Dorsolateral prefrontal cortex (tissue), 122 donors: ENCODE measurements at places on chromosomes 1 and 21. TPM values are rescaled to one million over a fixed set of nuclear protein-coding genes. Genes with fewer than 3 reads are reported as not detected.

DNA sequence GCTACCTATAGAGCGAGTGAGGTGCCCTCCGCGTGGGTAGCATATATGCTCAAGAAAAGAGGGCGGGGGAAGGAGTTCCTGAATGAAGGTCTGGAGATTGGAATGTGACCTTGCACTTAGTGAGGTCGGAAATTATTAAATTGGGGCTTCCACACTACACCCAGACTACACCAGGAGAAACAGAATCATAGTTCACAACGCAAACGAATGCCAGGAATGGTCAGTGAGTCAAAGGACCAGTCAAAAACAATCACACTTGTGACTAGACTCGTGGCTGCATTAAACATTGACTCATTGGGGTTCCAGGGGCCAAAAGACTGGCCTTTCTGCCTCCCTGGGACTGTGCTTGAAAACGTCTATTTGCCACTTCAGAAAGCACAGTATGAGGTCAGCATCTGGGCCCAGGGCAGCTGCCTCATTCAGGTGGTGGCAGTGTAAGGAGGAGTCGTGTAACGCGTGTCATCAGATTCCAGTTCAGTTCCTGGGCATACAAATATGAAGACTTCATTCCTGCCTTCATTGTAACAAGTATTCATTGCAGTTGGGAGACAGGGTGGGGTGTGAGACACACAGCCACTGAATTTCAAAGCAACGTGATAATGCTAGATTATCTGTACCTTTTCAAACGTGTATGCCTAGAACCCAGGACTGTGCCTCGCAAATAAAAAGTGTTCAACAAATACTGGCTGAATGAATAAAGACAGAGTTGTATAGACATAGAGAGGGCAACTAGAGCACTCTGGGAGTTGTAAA, at the start of gene YOD1:
Gene YOD1, minus strand, starts transcription at position 18 of the 753 bp plus-strand sequence. CDS start 178 bp downstream, outside the sequence.
- DNase-seq, result no peak

DNA sequence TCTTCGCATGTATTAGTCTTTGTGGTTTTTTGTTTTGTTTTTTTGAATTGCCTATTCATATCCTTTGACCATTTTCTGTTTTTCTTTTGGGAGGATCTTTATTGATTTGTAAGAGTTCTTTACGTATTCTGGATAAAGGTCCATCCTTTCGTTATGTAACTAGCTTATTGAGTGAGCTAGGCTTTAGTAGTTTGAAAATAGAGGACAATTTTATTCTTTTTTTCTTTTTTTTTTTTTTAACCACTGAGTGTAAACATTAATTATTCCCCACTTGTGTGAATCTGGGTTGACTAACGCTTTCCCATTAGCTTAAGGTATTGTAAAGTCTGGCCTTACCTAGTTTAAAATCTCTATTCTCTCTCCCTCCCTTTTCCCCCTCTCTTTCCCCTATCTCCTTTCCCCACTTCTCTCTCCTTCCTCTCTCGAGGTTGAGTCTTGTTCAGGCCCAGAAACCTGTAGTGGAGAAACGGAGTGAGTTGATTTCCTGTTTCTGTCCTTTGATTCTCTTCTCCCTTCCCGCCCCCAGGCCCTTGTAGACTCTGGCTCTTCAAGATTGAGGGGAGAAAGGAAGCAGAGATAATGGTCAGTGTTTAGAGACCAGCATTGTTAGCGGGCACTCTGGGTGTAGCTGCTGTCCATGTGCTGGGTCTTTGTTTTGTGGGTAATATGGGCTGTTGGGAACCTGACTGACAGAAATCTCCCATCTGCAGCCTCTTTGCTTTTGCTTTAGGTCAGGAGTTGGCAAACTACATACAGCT, 1.5 kb downstream of the MORC3 start:
- DNase-seq, result no peak

- DNase-seq, result no peak
These were observed 17.3 kb downstream of the S1PR1 start for GRCh38 chr1:101253976-101254674.

SLAMF1 gene
- not detected for total RNA-seq

DNA sequence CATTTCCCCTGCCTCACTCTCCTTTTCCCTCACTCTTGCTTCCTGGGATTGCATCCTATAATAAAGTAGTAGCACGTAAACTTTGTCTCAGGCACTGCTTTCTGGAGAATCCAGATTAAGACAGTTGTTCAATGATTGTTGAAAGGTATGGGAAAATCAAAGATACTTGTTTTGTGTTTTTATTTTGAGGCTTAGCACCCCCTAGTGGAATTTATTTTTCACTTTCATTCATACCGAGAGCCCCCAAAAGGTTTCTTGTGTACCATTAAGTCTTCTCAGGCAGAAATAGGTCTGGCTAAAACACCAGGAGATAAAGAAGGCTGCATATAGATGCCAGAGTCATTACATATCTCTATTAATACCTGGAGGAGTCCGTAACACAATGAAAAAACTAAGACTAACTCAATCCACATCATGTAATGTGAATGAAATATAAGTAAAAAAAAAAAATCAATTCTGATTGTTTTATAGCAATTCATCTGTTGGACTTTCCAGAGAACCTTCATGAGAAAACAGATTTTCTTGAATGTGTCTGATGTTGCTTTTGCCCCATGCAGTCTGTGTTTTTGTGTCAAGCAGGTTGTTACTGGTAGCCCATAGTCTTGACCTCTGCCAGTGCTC, 103.5 kb downstream of the RPE65 start:
- DNase-seq, result no peak

KIAA0319L gene
- total RNA-seq, result 79.1 TPM

NDUFS5 gene
- total RNA-seq, result 129 TPM

ISG20L2 gene
- 27.9 TPM for total RNA-seq

DNA sequence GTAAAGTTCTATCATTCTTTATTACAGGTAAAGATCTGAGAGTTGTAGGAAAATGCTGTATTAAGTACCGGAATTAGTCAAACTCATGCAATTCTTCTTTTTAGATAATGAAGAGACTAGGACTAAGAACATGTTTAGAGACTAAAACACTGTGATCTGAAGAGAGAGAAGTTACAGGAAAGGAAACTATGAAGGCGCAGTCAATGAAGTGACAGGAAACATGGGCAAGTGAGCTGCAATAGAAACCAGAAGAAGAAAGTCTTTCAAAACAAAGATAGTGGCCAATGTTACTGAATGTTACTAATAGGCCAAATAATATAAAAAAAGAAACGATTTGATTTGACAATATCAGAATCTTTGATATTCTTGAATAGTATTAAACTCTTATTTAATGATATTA, 659.4 kb upstream of the RGS18 start:
- DNase-seq, result no peak

- no peak for DNase-seq
These were observed at the start of gene NTMT2 for GRCh38 chr1:170145770-170146676. TSS of gene NTMT2 (plus strand) at chr1:170145959. CDS start at chr1:170146108, 149 bp downstream.

- no peak for DNase-seq
These were observed 98.9 kb downstream of the DMRTB1 start for GRCh38 chr1:53557830-53558738.

SLC44A5 gene
- 9.0 TPM for total RNA-seq

TCHHL1 gene
- total RNA-seq, result not detected

DNA sequence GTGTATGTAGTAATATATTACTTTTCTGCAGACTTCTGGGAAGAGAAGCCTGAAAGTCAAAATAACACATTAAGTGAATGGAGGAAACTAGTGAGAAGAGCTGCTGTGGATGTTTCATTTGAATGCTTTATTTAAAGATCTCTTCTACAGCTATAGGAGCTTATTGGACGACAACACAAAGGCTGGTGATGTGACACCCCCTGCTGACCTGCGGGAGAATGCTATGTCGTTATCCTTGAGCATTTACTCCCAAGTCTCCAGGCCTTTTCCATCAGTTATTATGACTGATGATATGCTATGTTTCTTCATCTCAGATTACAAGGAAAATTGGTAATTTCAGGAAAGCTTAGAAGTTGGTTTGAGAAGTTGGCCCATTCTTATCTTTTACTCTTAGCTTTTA, 22.3 kb upstream of the PLA2G4A start:
- no peak for DNase-seq

- no peak for DNase-seq
These were observed 17.8 kb upstream of the PLA2G2E start for GRCh38 chr1:19941206-19941568.

CLCA1 gene
- not detected for total RNA-seq

- no peak for DNase-seq
These were observed 779 bp upstream of the DEGS1 start for GRCh38 chr1:224182057-224182865.

GRCh38 chr1:86487131-86487810, 18.5 kb downstream of the CLCA1 start:
- DNase-seq, result no peak

BTBD8 gene
- total RNA-seq, result 146 TPM

- no peak for DNase-seq
These were observed 391 bp upstream of the KIAA1614 start for GRCh38 chr1:180912211-180912800.

CRYBG2 gene
- not detected for total RNA-seq

GRCh38 chr21:36028127-36029069, 31.9 kb downstream of the SETD4 start:
- DNase-seq, result peak; percentile 75

SH2D1B gene
- total RNA-seq, result 2.2 TPM

CD1D gene
- 0.25 TPM for total RNA-seq

GRCh38 chr1:10283318-10283984, 73.1 kb downstream of the KIF1B start:
- DNase-seq, result no peak

- no peak for DNase-seq
These were observed 259.9 kb downstream of the FOXD2 start for GRCh38 chr1:47697616-47698335.

DNA sequence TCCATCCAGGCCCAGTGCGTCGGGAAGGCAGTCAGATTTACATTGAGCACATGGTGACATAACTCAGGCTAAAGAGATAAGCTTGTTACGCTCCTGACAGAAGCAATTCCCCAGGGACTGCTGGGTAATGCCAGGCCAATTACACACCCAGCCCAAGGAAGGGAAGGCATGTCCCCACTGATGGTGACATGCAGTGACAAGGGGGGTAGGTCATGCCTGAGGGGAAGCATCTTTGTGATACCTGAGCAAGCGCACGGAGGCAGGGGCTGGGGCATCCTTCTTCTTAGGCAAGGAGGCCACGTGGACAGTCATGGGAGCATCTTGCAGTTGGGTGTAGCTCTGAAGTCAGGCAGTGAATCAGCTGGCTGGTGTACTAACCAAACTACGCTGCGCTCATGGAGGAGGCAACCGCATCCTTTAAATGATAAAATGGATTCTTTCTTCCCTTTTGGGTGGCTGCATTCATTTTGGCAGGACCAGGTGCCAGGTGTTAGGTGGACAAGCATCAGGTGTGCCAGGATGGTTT, 39.6 kb upstream of the GRIK3 start:
- DNase-seq, result no peak

DNA sequence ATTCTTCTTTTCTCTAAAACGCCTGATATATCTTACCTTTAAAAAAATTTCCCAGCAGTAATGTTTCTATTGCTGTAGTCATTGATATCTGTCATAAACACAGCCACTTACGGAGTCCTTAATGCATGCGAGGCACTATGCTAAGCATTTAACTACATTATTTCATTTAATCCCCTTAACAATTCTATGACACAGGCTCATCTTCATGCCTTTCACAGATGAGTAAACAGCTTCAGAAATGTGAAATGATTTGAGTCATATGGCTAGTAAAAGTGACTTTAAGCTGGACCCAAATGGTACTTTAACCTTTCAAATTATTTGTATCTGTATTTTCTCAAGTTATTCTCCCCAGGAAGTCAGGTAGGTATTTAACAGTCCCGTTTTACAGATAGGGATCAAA, 125.1 kb upstream of the FGGY start:
- no peak for DNase-seq

FAM167B gene
- 5.1 TPM for total RNA-seq

FAM3B gene
- not detected for total RNA-seq

- DNase-seq, result no peak
These were observed 25.2 kb downstream of the LAMC1 start for GRCh38 chr1:183048087-183049085.

DNA sequence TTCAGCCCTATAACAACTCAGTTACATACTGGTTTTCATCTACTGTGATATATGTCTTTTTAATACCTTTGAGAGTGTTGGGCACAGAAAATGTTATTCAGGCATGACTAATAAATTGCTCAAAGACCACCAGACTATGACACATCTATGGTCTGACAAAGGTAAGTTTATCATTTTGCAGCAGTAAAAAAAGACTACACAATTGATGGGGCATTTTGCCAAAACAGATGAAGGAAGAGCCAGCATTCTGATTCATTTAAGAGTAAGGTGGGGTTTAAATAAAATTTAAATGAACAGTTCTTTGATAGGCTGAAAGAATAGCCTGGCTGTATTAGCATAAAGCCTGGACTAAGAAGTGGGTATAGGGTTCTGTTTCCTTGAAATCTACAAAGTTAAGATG, 8.8 kb upstream of the RNPC3 start:
- no peak for DNase-seq

DNA sequence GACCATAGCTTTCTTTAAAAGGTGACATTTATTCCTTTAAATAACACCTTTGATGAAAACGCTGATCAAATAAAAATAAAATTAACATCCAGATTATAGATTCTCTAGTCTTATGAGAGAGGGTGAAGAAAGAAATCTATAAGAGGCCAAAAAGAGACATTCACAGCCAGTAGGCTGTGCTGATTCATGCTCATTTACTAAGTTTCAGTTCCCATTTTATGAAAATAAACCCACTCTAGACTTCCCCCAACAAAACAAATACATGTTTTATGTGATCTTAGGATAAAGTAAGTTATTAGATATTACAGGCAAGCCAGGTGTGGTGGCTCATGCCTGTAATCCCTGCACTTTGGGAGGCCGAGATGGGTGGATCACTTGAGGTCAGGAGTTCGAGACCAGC, 21.1 kb downstream of the ESRRG start:
- DNase-seq, result no peak

- DNase-seq, result peak; percentile 89
These were observed 42.4 kb downstream of the CTNNBIP1 start for GRCh38 chr1:9867408-9868243.

PDE4B gene
- 91.7 TPM for total RNA-seq

- DNase-seq, result no peak
These were observed 242.2 kb downstream of the PTPRC start for GRCh38 chr1:198880818-198881597.

- no peak for DNase-seq
These were observed 183.8 kb downstream of the DHRS3 start for GRCh38 chr1:12434174-12434573.
